Uterus (tissue), 4 donors: ENCODE measurements at places on chromosomes 13 and 19. TPM values are rescaled to one million over a fixed set of nuclear protein-coding genes. Genes with fewer than 3 reads are reported as not detected.

The ZNF302 gene
- 44.8 TPM for total RNA-seq

GRCh38 chr13:113598081-113598410 lies 13.5 kb downstream of the TFDP1 start:
- no peak for DNase-seq

DNA sequence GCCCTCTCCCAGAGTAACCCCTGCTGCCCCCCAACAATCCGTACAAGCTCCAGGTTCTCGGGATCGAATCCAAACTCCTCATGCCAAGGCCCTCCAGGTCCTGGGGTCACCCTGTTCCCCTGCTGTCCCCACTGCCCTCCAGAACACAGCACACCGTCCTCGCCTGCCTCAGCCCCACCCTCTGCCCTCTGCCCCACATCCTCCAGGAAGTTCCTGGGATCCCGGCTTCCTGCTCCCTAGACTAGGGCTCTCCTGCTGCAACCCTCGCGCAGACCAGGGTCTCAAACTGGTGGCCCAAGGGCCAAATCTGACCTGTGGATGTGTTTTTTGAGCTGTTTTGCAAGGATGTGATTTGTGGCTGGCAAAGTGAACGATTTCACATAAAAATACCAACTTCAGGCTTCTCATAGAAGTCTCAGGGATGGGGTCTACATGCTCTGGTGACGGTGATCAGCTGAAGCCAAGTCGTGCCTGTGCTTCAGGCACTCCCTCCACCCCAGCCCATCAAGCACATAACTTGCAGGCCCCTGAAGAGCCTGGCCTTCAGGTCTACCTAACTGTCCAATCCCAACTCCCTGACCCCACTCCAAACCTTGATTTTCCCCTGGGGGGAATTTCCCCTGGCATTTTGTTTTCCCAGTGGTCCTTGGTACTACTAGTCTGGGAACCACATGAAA lies 1.8 kb downstream of the RABAC1 start:
- no peak for DNase-seq

GRCh38 chr19:1675633-1676350 lies 23.4 kb upstream of the TCF3 start:
- DNase-seq = no peak

DNA sequence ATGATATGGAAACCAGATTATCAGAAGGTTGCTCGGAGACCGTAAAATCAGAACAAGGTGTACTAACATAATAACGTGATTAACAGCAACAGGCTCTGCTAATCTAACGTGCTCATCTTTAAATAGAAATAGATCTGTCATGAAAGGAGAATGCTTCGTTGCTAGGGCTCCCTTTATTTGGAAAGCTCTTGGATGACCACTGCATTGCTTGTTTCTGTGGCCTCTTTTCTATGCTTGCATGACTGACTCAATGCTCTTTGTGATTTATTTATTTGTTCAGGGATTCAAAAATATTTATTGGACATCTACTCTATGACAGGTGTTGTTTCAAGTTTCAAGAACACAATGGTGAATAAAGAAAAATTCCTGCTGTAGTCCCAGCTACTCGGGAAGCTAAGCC lies 22.3 kb upstream of the ZDHHC20 start:
- DNase-seq = no peak
